ENCODE measurements at places on chromosomes 3 and 15.
A peak's percentile ranks its signal among the peaks of the same experiment; 100 is the strongest.

DNA sequence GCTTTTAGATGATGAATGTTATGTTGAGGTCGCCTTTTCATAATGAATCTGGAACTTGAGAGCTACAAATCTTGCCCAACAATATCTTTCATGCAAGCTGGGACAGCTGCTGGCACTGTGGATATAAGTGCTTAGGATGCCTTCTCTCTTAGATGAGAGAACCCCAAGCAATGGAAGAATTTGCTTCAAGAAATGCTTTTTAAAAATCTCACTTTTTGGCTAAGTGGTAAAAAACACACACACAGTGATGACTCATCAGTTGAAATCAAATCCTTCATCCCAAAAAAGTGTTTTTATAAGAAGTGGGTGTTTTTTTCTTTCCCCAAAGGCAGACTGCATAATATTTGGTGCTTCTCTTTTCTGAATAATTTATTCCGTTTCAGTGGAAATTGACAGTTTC is 38.4 kb upstream of the GALNT15 start:
- DNase-seq, result no peak

DNA sequence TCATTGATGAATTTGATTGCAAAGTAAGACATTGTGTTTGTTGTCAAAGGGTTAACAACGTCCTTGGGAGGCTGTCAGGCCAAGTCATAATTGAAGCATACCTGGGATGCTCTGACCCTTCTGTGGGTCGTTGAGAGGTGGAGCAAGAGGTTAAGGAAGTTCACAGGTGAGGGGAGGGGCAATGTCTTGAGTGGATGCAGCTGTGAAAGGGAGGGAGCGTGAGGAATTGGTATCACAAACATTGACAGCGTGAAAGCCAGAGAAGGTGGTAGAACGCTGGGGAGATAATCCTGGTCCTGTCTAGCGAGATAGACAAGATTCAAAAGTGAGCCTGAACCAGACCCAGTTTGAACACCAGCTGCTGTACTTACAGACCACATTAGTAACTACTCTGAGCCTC is 79.4 kb downstream of the HES1 start:
- no peak for DNase-seq

DNA sequence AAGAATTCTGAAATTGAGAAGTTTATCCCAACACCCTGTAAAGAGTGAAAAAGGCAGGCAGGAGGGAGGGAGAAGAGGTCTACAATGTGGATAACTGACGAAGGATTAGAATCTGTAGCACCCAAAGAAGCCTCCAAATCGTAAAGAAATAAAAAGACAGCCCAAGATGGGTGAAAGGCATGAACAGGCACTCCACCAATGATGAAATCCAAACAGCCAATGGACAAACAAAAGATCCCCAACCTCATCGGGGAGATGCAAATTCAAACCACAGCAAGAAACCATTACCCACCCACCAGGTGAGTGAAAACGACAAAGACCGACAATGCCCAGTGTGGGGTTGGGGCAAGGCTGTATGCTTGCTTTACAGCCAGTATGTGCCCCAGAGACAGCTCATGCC is 85.6 kb downstream of the IQSEC1 start:
- no peak for DNase-seq

GRCh38 chr3:166510382-166510781 is 673.2 kb upstream of the BCHE start:
- DNase-seq, result no peak

DNA sequence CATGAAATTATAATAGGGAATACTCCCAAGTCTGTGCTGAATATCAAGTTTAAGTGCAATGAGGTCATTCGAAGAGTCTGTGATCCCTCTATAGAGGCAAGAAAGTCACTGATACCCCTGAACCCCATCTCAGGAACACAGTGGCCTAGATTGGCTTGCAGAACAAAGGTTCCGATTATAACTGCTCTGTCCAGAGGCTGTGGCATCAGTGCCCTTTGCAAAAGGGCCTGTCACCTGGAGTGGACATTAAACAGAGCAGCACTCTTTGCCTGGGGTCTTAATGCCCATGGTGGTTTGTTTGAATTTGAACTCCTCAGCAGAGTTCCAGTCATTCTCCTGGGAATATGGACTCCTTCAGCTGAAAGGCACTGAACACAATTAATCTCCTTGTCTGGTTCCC is 93.9 kb upstream of the SLCO3A1 start:
- no peak for DNase-seq

DNA sequence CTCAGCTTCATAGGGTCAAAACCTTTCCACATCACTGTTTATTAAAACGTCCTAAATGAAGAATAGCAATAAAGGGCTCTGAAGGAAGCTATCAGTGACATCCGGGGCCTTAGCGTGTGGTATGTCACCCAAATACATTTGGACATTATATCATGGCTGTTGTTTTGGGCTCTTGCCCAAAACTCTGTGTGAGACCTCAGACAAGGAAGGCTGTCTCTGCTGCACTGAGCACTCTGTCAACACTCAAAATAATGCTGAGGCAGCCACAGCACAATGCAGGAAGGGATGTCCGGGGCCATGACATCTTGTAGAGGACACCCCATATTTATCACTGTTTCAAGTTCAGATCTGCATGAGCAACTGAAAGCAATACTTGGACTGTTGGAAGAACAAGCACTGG is 293.8 kb upstream of the WNT5A start:
- DNase-seq, result no peak

DNA sequence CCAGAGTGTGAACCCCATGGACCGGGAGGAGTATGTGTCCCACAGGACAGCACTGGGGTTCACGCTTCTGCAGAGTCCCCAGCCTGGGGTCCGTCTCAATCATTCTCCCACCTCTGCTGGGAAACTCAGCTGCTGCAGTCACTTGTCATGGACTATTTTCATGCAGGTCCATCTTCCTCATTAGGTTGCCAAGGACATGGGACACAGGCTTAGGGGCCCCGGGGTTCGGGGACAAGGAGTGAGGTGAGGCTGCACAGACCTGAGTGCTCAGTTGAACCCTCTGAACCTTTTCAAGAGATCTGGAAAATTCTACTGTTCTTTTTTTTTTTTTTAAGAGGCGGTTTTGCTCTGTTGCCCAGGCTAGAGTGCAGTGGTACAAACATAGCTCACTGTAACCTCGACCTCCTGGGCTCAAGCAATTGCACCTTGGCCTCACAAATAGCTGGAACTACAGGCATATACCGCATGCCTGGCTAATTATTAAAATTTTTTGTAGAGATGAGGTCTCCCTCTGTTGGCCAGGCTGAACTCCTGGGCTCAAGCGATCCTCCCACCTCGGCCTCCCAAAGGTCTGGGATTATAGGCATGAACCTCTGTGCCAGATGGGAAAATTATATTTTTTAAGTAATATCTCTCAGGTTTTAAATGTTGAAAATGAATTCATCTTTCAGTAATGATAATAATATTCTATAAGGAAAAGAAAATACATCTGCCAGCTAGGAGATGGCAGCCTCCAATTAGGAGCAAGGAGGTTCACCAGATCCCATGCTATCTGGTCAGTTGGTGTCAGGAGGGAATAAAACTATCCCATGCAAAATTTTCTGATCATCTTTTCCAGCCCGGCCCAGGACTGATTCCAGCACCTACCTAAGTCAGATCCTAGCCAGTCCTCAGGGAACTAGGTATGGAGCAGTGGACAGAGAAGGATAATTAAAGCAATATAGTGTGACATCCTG is 45.2 kb downstream of the RPN1 start:
- no peak for DNase-seq

DNA sequence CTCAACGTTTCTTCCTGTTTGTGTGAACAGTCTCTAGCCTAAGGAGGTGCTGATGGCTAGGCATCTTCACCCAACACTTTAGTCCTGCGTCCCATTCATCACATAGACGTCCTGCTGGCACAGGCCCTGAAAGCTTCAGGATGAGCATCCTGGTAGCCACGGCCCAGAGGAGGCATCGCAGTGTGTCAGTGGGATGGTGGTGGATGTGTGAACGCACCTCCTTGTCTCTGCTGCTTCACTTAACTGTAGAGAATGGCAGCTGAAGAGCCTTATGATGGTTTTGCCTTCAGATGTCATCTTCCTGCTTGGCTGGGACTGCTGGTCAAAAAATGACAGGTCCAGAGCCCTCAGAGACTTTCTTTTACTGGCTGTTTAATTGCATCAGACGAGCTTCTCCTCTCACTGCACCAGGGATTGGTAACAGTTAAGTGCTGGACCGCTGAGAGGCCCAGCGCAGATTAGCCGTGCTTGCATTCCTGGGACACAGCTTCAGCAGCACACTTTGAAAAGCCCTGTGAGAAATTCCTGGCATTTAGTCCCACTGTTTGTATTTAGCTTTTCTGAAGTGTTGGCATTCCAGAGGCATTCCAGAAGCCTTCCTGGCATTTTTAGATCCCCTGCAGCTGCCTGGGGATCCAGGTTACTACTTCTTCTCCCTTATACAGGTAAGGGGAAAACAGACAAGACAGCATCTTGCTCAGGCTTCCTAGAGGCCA is 132.4 kb upstream of the PLXNA1 start:
- DNase-seq, result no peak

DNA sequence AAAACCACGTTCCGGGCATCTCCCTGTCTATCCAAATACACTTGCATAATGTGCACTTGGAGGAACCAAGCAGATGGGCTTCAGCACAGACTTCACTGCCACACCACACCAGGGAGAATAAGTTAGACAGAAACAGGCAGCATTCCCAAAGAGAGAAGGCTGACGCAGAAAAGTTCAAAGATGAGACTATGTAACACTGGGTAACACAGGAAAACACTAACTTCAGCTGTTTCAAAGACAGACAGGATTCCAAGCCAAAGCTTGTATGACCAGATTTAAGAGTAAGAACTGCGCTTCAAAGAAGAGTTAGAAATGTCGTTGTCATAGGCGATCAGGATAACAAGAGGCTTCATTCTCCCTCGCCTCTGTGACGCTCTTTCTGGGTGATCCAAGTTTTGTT is 19.9 kb downstream of the SLC51A start:
- no peak for DNase-seq

- no peak for DNase-seq
Observed at GRCh38 chr15:35932531-35932930, 386.6 kb upstream of the DPH6 start.

DNA sequence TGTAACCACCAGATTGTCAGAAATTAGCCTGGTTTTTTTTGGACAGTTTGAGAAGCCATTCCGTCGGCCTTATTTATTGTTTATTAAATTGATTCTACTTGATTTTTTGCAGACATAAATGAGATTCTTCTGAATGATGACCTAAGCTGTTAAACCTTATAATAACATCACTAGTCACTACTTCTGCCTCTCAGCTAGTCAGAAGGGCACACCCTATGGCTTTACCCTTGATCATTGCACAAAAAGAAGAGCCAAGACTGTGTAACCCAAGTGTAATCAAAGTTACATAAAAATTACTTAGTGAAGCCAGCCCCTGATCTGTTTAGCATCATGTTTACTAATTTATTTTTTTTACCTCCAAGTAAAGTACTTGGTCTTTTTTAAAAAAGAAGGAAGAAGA is 64.3 kb downstream of the CHL1 start:
- no peak for DNase-seq

DNA sequence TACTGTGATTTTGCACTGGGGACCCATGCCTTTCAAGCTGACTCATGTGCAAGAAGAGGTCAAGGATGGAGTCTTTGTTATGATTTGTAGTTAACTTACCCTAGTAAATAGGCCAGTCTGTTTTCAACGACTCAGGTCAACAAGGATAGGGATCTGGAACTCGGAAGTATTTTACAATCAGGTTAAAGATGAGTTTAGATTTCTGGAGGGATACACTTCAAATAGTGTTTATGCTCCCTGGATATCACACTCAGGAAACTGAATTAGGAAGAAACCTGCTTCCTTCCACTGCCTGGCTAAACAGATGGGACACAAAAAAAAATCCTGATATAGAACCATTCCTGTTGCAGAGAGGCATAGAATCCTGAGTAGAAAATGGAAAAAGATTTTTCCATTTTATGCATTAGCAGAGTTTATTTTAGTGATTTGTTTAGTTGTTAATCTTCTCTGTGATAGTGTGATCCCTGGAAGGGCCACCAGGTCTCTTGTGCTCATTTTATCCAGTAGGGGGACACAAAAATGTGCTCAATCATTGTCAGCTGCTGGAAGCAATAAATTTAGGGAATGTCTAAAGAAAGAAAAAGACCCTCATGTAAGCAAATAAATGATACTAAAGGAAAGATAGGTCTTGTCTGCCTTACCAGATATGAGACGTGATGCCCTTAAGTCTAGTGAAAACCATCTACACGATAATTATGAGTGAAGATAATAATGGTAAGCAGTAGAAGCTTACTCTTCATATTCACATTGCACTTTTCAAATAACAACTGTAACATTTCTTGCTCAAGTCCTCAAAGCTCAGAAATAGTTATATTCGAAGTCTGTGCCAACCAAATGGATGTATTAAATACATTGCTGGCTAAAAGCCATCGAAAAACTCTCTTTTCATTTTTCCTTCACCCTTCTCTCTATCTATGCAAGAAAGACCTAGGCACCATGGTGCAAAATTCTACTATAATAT is 452.1 kb upstream of the KCNMB2 start:
- no peak for DNase-seq

- peak; percentile 21 for DNase-seq
Observed at GRCh38 chr3:149879872-149880271, 66.9 kb downstream of the RNF13 start.

DNA sequence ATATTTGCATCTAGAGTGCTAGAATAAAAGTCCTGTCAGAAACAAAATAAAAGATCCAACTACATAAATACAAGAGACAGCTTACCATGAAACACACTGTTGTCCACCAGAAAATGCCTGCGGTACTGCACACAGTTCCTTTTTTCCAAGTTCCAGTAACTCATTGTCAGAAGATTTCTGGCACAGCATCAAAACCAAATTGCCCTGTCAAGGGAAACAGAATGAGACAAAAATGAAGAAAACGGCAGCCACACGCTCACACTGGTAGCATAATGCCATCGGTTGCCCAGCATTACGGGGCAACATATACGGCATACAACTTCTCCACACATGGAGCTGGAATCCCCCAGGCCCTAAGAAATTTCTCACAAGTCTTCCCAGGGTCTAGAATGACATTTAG is 40.8 kb downstream of the PLCH1 start:
- no peak for DNase-seq

DNA sequence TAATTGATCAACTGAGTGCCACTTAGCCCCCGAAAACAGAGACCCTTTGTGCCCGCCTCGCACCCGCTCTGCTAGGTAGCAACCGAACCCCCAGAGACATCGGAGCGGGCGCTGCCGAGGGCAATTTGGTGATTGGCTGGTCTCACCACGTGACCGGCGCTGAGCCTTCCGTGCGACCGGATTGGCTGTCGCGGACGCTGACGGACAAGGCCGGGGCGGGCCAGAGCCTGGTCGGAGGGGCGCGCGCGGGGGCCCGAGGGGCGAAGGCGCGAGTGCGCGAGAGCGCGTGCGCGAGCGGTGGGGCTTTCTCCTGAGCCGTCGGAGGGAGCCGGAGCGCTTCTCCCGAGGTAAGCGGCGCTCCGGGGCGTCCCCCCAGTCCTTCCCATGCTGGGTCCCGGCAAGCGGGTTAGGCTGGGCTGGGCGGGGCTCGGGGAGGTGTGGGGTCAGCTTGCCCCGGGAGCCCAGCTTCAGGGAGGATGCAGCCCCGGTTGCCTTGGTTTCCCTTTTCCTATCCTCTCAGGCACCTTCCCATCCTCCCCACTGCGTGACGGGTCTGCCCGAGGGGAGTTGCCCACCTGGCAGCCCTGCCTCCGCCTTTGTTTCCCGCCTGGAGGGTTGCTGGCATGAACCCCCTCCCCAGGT is at the start of gene TMEM108:
TMEM108 (plus strand) TSS at position 303 of the 642 bp plus-strand sequence.
- peak; percentile 47 for DNase-seq
